ENCODE measurements at places on chromosomes 6 and 20.

GRCh38 chr20:60662307-60662706 is 589.8 kb upstream of the CDH4 start:
- no peak for DNase-seq

DNA sequence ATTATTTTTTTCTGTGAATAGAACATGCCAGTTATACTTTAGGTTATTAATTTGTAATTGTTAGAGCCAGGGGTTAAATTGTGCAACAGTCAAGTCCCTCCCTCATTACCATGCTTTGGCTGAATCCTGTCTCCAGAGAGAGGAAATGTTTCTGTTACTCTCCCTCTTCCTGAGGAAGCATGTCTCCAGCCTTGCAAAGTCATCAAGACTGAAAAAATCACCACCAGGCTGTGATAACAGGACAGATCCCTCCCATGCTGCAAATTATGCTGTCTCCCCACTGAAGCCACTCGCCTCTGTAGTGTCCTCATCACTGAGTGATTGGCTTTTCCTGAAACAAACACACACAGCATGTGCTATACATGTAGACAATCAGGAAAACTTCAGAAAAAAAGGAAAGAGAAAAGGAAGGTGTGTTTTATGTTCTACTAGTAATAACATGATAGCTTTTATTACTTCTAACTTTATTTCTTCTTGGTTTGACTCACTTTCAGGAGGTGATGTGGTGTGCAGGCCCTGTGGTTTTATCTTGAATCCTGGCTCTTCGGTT is 290.0 kb upstream of the JAG1 start:
- DNase-seq, result no peak

DNA sequence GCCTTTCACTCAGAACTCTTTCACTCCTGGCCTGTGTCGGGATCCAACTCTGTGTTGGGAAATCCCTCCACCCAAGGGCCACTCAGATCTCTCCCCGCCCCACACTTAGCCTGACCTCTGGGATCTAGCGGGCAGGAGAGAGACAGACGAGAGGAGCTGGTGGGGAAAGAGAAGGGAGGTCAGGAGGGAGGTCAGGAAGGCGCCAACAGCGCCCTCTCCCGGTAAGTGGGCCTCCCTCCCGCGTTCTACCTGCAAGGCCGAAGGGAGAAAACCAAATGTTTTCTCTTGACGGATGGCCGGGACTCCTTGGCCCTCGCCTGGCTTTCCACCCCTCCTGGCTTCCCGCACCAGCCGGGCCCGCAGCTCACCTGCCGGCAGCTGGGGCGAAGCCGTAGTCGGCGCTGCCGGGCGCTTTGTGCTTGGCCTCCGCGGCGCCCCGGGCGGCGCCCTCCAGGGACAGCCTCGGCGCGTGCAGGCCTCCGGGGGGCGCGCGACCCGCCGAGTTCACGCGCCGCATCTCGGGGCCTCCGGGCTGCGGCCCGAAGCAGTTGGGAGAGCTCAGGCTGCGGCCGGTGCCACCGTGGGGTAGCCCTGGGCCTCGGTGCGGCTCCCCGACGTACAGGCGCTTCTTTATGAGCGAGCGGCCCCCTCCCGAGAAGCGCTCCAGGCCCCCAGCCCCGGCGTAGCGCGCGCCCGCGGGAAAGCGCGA is 38.2 kb downstream of the C6orf132 start:
- DNase-seq, result peak; percentile 38

GRCh38 chr20:50245498-50246366 is 55.1 kb downstream of the CEBPB start:
- DNase-seq, result peak; percentile 57

DNA sequence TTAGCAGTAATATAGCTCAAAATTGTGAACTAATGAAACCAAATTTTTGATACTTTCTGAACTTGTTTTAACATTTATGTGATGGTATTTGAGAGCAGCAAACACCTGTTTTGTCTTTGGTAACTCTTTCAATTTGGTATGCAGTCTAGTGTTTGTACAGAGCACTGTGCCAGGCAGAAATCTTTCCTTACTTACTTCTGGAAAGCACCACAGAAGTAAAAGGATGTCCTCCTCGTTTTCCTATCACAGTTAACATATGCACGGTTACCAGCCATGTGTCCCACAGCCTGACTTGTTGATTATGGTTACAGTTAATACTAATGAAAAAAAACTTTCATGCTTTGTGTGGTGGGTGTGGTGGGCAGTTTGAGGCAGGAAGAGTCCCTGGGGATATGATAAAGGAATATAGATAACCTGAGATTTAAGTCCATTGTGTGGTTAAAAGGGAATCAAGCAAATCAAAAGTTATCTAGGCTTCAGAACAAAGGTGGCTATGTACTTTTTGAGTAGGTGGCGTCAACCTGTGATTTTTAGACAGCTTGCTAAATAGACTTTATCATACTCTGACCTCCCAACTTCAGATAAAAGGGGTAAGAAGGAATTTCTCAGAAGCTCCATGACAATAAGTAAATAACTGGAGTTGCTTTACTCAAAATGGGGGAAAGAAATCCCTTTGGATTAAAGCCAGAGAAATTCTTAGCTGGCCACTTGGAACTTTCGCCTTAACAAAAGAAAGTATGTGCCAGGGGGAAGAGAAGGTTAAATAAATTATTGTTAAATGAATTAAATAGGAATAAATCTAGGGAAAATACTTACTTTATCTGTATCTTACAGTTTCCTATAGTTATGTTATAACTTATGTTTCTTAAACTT is 20.1 kb upstream of the COL10A1 start:
- no peak for DNase-seq

- DNase-seq, result no peak
Observed at GRCh38 chr6:160851031-160851430, 140.5 kb upstream of the MAP3K4 start.

Data from fibroblast of skin of scalp (primary cell).